ENCODE measurements at places on chromosomes 11 and 22. TPM values are rescaled to one million over a fixed set of nuclear protein-coding genes. Genes with fewer than 3 reads are reported as not detected.

The BIK gene
- 2.7 TPM for total RNA-seq

DNA sequence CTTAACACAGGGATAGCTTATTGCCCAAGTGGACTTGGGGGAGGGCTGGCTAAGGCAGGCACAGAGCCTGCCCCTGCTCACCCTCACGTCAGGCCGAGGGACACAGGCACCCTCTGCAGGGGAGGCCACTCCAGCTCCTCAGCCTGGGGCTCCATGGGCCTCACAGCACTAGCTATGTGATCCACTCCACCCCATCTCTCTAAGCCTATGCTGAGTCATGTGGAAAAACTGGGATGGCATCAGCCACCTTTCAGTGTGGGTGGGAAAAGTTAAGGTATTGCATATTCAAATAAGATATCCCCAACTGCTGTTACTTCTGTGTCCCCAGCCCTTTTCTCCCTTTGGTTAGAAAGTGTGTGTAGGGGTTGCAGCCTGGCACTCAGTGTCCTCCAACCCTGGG is 22.3 kb downstream of the RANGAP1 start:
- no peaks in the 10 kb centered on the region for H3K27me3 ChIP-seq
- DNase-seq: no peak
- no peak overlapping the region for H3K27ac ChIP-seq
- peaks cover 71% of the 10 kb centered on the region for H3K36me3 ChIP-seq
- H3K4me3 ChIP-seq: no peak overlapping the region

DNA sequence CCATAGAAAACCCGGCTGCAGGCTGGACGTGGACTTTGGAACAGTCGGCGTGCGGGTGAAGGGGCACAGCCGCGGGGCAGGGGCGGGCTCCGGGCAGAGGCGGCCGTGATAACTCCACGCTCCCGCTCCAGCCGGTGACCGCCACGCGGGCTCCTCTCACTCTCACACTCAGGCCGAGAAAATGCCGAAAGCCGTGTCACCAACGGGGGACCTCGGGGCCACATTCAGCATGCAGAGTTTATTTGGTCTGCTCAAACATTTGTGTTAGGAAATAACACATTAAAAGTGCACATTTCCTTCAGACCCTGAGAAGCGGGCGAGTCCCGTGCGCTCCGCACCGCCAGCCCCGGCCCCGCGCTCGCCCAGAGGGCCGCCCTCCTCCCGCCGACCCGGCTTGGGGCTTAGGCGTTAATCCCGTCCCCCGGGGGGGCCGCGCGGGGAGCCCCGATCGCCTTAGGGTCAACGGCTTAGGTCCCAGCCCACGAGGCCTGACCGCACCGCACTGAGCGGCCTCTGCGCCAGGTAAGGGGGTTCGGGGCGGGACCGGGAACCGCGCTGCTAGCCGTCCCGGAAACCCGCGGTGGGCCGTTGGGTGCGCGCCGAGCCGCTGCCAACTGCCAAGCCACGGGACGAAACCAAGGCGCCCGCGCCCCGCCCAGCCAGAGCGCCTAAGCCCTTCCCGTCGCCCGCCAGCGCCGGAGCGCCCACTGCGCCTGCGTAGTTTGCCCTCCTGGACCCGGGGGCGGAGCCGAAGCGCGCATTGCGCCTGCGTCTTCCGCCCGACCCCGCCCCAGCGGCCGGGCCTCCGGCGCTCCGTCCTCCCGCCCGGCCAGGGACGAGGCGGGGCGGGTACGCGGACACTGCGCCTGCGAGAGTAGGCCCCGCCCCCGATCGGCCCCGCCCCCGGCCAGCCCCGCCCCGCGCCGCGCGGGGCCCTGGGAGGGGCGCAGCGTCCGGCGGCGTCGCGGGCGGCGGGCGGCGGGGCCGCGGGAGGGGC is at the start of gene ZBED4:
ZBED4 (plus strand) TSS at position 947 of the 997 bp plus-strand sequence. CDS start 29,819 bp downstream, outside the sequence.
- H3K4me3 ChIP-seq: peak within 1 kb of the TSS; percentile 72
- peak within 1 kb of the TSS; percentile 97 for H3K27ac ChIP-seq
- H3K4me1 ChIP-seq: peaks cover 7% of the 10 kb centered on the region
- DNase-seq: peak; percentile 99

DNA sequence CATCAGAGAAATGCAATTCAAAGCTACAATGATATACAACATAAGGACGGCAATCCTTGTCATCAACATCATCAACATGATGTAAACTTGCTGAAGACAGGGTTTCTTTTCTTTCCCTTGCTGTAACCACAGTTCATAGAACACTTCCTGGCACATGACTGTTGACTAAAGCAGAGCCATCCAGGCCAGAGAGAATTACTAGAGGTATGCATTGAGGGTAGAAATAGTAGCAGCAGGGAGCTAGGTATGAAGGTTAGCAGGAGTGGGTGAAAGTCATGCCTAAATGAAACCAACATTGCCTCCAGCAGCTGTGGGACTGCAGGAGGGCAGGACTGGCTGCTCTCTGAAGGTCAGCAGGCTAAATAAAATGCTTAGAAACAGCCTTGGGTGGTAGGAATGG is 103.7 kb downstream of the LRRC32 start:
- H3K36me3 ChIP-seq: no peaks in the 10 kb centered on the region
- no peak overlapping the region for H3K4me3 ChIP-seq
- no peaks in the 10 kb centered on the region for H3K4me1 ChIP-seq
- no peaks in the 10 kb centered on the region for H3K27me3 ChIP-seq
- DNase-seq: no peak

GRCh38 chr11:9384535-9385326 is at the start of gene IPO7:
IPO7 (plus strand) TSS chr11:9384652; CDS start chr11:9384764, 112 bp downstream.
- no peaks in the 10 kb centered on the region for H3K36me3 ChIP-seq
- H3K4me3 ChIP-seq: peak within 1 kb of the TSS; percentile 95
- no peaks in the 10 kb centered on the region for H3K27me3 ChIP-seq
- DNase-seq: peak; percentile 92
- H3K4me1 ChIP-seq: peaks cover 18% of the 10 kb centered on the region
- H3K27ac ChIP-seq: peak within 1 kb of the TSS; percentile 98

The RELT gene
- 6.0 TPM for total RNA-seq

The OR2AG2 gene
- 0.06 TPM for total RNA-seq

DNA sequence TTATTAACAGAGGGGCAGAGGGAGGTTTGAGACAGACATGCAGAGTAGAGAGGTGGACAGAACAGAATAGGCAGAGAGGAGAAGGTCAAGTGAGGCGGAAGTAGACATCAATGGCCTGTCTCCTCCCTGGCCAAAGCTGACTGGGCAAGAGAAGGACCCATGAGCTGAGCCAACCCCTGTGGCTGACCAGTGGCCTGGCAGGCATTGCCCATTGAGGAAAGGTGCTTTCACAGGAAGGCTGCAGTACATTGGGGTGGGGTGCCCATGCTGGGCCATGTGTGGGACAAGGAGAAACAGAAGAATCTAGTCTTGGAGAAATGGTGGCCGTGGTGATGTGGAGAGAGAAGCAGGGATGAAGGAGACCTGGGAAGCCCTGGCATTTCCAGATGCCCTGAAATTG is 76.0 kb downstream of the MYEOV start:
- no peaks in the 10 kb centered on the region for H3K4me1 ChIP-seq
- H3K27me3 ChIP-seq: no peaks in the 10 kb centered on the region

DNA sequence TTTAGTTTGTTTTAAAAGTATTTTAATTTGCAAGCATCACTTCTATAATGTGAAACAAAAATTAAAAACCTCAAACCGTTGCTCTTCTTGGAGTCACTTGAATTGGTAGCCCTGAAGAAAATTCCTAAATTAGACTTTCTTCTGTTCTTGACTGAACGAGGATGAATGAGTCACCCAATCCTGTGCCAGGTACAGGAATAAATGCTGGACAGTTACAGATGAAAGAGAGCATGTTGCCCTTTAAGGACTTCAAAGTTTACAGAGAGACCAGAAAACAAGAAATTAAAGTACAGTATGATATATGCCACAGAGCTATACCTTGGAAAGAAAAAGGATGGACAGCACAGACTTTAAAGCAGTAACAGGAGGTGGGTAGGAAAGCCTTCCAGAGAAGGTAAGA is 41.3 kb upstream of the CXCR5 start:
- H3K36me3 ChIP-seq: no peaks in the 10 kb centered on the region
- no peaks in the 10 kb centered on the region for H3K27me3 ChIP-seq
- no peak overlapping the region for H3K4me3 ChIP-seq
- no peaks in the 10 kb centered on the region for H3K4me1 ChIP-seq
- no peak overlapping the region for H3K27ac ChIP-seq

The UBQLN3 gene
- 0.28 TPM for total RNA-seq

DNA sequence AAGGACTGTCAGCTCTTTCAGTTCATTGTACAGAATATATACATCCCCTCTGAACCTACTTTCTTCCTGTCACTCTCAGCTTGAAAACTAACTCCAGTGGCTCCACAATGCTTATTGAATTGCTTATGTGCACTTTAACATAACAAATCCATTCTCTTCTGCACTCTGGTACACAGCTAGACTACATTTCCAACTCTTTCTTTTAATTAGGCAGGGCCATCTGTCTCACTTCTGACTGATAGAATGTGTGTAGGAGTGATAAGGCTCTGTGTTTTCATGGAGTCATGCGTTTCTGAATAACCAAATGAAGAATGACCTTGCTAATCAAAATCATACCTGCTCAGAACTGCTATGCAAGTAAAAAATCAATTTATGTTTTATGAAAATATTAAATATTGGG is 278.5 kb upstream of the CCDC179 start:
- no peak for DNase-seq
- H3K4me3 ChIP-seq: no peak overlapping the region
- H3K36me3 ChIP-seq: no peaks in the 10 kb centered on the region
- no peak overlapping the region for H3K27ac ChIP-seq
- no peaks in the 10 kb centered on the region for H3K4me1 ChIP-seq

The OR5AN1 gene
- total RNA-seq: not detected

DNA sequence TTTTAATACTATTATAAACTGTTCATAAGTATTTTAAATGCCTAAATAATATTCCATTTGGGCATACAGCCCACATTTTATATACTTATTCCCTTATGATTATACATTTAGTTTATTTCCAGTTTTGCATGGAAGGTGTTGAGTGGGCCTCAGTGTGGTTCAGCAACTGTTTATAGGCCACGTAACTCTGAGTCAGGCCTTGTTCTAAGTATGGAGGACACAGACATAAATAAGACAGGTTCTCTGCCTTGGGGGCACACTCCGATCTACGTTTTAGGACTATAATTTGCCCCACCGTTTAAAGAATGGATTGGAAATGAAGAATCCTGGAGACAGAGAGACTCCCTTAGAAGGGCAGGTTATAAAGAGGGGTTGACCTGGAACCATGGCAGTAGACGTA is 212.2 kb upstream of the TBCEL start:
- no peaks in the 10 kb centered on the region for H3K4me1 ChIP-seq
- no peaks in the 10 kb centered on the region for H3K36me3 ChIP-seq
- DNase-seq: no peak
- no peaks in the 10 kb centered on the region for H3K27me3 ChIP-seq
- no peak overlapping the region for H3K4me3 ChIP-seq

The MUC6 gene
- total RNA-seq: 0.92 TPM

DNA sequence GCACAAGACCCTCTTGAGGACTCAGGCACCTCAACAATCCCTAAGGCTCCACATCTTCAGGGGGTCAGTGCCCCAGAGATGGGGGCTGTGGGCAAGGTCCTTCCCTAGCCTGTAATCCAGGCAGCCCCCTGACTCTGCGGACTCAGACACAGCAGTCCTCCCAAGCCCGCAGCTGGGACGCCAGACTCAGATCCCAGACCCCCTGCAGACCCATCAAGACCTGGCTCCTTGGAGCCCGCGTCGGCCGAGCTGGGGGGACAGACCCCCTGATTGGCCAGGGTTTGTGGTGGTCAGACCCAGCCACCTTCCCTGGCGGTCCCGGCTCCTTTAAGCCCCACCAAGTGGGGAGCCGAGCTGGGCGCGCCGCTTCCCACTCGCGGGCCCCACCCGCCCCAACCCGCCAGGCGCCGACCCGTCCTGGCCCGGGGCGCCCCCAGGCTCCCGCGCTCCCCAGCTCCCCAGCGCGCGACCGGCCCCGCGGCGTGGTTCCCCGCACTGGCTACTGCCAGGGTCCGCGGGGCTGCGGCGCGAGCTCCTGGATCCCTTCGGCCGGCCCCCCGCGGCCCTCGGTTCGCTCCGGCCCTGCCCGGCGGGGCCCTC is 458 bp downstream of the OSBPL5 start:
- H3K4me3 ChIP-seq: peak overlapping the region; percentile 78
- peak; percentile 37 for DNase-seq
- no peaks in the 10 kb centered on the region for H3K27me3 ChIP-seq
- peaks cover 5% of the 10 kb centered on the region for H3K4me1 ChIP-seq

DNA sequence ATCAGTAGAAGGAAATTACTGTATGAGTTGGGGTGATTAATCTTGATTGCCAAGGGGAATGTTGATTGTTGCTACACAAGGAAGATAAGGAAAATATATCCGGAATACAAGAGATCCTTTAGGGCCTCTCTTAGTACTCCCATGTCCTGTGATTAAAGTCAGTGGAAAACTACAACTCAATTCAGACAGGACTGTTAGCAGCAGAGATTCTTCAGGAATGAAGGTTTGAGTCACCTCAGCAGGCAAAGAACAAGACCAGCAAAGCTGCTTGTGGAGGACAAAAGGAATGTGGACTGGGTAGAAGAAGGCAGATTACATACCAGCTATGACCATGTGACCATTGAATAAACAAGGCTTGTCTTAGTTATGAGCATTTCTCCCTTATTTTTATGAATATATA is 478.2 kb downstream of the BUD13 start:
- H3K36me3 ChIP-seq: no peaks in the 10 kb centered on the region
- H3K4me1 ChIP-seq: no peaks in the 10 kb centered on the region
- H3K27me3 ChIP-seq: no peaks in the 10 kb centered on the region
- no peak overlapping the region for H3K4me3 ChIP-seq

- H3K36me3 ChIP-seq: peaks cover 13% of the 10 kb centered on the region
- no peak overlapping the region for H3K27ac ChIP-seq
- peak; percentile 39 for DNase-seq
Measured at GRCh38 chr22:46803031-46803880, 40.8 kb downstream of the TBC1D22A start.

DNA sequence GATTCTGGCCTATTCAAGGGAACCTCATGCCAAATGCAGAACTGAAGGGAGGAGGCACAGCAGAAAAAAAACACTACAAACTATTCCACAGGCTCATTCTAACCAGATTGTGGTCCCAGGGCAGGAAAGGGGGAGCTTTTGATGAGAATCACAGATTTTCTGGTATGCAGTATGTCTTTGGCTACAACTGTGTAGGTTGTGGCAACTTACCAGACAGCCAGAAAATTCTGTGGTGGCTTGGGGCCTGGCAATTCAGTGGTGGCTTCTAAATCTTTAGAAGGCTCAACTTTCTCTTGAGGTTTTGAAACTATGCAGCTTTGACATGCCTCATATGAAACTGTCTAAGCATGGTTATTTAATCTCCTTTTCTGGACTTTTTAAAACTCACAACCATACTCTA is 850.8 kb upstream of the CCDC90B start:
- no peaks in the 10 kb centered on the region for H3K36me3 ChIP-seq
- H3K27ac ChIP-seq: no peak overlapping the region
- no peaks in the 10 kb centered on the region for H3K4me1 ChIP-seq
- H3K27me3 ChIP-seq: no peaks in the 10 kb centered on the region

The SLC15A3 gene
- 29.9 TPM for total RNA-seq

- peaks cover 6% of the 10 kb centered on the region for H3K4me1 ChIP-seq
- H3K27ac ChIP-seq: no peak overlapping the region
- no peaks in the 10 kb centered on the region for H3K27me3 ChIP-seq
- H3K36me3 ChIP-seq: peaks cover 16% of the 10 kb centered on the region
- no peak overlapping the region for H3K4me3 ChIP-seq
Measured at GRCh38 chr11:66651016-66651415, 12.5 kb downstream of the RBM4 start.

The SAA4 gene
- total RNA-seq: not detected

The RAB38 gene
- 11.7 TPM for total RNA-seq

GRCh38 chr11:32118025-32118974 is 27.4 kb downstream of the RCN1 start:
- no peak overlapping the region for H3K27ac ChIP-seq
- no peaks in the 10 kb centered on the region for H3K36me3 ChIP-seq
- no peak for DNase-seq
- H3K27me3 ChIP-seq: no peaks in the 10 kb centered on the region
- no peaks in the 10 kb centered on the region for H3K4me1 ChIP-seq

GRCh38 chr22:45335854-45336522 is 26.3 kb downstream of the FAM118A start:
- no peak overlapping the region for H3K4me3 ChIP-seq
- peaks cover 7% of the 10 kb centered on the region for H3K4me1 ChIP-seq
- DNase-seq: peak; percentile 6
